Dermis blood vessel endothelial cell (primary cell): ENCODE measurements at places on chromosomes 4 and X.

DNA sequence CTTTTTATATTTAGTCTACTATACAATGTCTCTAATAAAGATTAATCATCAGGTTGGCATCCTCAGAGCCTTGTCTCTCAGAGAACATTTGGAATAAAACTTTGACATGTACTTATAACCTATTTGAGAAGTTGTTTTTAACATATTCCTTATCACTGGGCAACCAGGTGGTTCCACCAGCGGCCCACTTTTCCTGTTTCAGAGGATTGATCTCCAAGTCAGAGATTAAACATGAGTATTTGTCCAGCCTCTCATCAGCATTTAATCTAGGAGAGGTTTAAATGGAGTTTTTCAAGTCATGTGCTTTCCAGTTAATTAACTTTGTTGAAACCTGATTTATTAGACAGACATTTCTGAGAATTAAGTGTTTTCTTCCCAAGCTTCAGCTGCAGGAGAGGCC is 345.5 kb downstream of the GRXCR1 start:
- no peak for DNase-seq

- DNase-seq: no peak
Observed at GRCh38 chrX:151676196-151676595, 19.1 kb upstream of the PRRG3 start.

DNA sequence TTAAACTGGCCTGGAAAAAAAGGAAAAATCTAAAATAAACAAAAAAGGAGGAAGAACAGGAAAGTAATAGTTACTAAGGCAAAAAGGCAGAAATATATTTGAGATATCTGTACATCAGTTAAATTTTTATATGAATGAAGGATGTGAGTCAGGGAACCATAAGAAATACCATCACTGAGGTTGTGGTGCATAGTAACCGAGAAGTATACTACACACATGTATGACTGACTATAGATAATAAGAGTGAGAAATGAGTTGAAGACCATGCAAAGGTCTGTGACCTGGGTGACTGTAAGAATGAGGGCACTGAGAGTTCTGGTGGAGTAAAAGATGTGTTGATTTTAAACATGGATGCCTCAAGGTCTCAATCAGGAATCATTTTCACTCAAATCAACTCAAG is 220.6 kb upstream of the FAM241A start:
- DNase-seq: no peak

DNA sequence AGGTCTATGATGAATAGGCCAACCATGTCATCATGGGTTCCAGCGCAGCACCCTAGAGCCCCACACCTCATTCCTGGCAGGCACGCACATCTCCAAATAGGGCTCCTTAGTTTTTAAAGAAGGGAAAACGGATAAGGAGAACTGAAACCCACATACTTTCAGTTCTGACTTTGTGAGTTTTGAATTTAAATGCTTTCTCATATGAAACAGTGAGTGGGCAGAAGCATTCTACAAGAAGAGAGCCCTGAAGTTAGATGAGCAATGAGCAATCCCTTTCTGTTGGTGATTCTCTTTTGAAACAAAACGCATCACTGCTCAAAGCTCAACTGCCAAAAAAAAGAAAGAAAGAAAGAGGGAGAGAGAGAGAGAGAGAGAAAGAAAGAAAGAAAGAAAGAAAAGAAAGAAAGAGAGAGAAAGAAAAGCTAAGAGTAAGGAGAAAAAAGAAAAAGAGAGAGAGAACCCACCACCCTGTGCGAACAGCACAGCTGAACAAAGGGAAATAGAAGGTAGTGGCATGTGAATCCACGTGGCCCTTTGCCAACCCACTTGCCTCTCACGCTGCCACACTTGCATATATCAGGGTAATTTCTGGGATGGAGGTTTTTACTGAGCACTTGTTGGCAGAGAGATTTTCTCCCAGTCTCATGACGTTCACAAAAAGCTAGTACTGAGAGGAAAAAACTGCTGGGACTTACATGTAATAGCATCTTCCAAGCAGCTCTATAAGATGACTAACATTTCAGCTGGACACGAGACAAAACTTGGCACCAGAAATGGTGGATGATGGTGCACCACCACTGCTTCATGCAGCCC is 31.0 kb downstream of the TMSB4X start:
- DNase-seq: no peak
